Stimulated activated CD4-positive, alpha-beta T cell treated with anti-CD3 and anti-CD28 coated beads, Interleukin-1b, Interleukin-23, amount 100 ng/mL, for 1 hour (primary cell): ENCODE measurements at places on chromosomes 12 and 14.

GRCh38 chr12:91355150-91356006 is 172.8 kb upstream of the DCN start:
- no peak for DNase-seq

DNA sequence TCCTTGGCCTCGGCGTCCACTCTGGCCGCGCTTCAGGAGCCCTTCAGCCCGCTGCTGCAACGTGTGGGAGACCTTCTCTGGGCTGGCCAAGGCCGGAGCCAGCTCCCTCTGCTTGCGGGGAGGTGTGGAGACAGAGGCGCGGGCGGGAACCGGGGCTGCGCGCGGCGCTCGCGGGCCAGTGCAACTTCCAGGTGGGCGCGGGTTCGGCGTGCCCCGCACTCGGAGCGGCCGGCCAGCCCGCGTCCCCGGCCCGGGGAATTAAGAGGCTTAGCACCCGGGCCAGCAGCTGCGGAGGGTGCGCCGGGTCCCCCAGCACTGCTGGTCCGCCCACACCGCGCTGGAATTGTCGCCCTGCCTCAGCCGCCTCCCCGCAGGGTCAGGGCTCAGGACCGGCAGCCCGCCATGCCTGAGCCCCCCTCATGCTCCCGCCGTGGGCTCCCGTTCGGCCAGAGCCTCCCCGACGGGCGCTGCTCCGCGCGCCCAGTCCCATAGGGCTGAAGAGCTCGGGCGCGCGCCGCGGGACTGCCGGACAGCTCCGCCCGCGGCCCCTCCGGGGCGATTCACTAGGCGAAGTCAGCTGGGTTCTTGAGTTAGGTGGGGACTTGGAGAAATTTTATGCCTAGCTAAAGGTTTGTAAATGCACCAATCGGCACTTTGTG is 673.9 kb downstream of the SLC16A7 start:
- DNase-seq = no peak

DNA sequence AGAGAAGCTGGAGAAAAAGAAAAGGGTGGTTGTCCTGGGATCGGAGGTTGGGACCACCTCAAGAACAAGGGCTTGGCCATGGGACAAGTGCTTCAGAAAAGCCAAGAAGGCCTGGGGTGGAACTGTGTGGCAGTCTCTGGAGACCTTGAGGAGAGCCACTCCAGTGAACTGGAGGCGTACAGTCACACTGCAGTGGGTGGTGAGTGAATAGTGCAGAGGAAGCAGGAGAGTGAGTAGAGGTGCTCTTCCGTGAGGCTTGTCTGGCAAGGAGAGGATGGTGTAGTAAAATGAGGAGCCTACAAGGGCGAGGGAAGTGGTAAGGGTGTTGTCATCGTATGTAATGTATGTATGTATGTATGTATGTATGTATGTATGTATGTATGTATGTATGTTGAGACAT is 20.9 kb downstream of the RASSF3 start:
- no peak for DNase-seq

DNA sequence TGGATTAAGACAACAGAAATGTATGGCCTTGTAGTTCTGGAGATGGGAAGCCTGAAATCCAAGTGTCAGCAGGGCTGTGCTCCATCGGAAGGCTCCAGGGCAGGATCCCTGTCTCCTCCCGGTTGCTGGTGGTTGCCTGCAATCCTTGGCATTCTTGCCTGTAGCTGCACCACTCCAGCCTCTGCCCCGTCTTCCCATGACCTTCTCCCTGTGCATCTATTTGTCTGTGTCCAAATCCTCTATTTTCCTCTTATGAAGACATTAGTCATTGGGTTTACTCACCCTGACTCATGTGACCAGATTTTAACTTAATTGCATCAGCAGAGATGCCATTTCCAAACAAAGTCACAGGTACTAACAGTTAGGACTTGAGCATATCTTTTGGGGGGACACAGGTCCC is 15.1 kb downstream of the TUNAR start:
- no peak for DNase-seq

DNA sequence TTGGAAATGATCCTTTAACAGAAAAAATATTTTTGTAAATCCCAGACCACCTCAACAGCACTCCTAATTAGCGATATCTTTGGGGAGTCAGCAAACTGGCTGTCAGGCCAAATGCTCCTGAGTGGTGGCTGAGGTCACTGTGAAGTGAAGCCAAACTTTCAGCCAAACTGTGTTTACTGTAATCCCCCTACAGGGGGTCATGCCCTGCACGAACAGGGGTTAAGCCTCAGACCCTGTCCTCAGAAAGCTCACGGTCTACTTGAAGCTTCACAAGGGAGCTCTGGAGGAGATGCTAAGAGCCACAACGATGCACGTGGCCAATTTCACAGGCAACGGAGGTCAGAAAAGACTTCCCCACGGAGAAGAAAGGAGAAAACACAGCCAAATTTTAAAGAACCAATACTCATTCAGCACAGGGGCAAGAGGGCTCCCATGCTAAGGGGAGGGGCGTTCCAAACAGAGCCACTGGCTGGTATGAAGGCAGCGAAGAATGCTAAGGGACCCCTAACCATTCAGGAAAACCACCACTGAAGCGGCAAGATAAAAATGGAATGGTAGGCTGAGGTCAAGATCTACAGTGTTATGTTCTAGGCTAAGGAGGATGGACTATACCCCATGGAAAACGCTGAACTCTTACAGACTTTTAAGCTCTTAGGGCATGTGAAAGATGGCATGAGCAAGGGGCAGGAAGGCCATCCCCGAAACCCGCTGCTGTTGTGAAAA is 105.4 kb downstream of the ITPR2 start:
- DNase-seq = no peak

DNA sequence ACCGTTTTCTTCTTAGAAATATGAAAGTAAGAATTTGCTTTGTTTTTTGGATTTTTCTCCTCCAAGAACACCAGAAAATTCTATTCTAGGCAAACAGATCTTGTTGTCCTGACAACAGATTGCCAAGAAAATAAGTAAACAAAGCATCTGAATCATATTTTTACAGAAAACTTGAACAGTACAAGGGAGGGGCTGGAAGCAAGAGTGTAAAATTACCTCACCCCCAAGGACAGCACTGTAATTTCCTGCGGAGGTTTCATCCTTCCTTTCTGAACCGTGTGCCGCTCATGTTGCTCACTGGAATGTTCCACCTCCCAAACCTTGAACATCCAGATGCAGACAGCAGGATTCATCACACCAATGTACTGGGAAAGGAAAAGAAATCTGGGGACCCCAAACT is 5.4 kb upstream of the CAMKK2 start:
- no peak for DNase-seq

GRCh38 chr12:131628023-131628740 is 82.7 kb upstream of the SFSWAP start:
- no peak for DNase-seq

DNA sequence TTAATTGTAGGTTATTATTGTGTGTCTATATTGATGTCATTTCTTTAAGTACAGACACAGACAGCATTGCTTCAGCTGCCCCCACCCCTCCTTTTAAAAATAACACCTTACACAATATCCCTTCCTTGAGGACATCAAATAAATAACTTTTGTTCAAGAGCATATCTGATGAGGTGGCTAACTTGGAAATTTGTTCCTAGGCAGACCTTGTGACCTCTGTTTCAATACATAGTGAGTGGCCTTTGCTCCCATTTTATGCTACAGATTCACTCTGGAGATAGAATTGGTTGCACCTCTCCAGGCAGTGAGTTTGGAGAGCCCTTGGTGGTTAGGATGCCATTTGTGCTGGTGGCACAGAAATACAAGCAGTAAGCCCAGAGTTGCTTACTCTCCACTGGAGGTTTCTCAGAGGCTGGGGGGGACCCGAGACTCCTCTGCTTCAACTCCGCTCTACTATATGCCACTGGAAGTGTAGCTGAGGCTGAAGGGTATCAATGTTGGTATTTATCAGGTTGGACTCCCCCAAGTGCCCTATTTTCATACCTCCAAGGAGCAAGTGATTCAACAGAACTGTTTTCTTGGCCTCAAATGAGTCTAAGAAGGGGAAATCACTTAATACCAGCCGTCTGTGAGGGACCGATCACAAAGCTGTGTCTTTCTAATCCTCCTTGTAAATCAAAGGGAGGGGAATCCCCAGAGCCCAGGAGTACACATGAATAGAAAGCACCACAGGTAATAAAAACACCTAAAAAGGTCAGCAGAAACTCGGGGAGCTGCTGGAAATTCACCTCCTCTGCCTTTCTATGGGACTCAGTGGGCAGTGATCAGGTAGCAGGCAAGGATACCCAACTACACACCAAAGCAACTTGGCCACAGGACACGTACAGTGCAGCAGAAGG is 463.1 kb downstream of the RAD51B start:
- no peak for DNase-seq

GRCh38 chr14:50354527-50354926 is 42.2 kb downstream of the CDKL1 start:
- no peak for DNase-seq
